ENCODE measurements at places on chromosomes 13 and 19.

DNA sequence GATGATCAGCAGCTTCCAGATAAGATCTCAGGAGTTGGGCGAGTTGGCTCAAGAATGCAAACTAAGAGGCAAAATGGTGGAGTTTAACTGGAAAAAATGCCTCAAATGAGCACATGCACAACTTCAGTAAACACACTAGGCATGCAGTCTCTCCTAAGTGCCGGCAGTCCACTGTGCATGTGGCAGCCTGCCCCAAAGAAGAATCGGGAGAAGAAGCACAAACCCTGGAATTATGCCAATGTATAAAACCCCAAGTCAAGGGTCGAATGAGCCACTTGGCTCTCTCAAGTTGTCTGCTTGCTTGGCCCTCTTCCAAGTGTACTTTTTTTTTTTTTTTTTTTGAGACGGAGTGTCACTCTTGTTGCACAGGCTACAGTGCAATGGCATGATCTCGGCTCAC is 53.3 kb upstream of the SLITRK1 start:
- DNase-seq = no peak

DNA sequence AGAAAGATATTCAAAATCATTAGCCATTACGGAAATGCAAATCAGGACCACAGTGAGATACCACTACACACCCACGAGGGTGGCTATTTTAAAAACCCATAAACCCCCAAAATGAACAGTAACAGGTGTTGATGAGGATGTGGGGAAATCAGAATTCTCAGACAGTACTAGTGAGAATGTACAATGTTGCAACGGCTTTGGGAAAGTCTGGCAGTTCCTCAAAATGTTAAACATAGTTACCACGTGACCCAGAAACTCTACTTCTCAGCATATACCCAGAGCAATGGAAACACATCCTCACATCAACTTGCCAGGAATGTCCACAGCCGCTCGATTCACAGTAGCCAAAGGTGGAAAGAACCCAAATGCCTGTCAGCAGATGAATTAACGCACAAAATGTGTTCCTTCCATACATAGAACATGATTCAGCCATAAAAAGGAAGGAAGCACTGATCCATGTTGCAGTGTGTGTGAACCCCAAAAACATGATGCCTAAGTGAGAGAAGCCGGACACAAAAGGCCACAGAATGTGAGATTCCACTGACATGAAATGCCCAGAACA is 7.0 kb downstream of the PLVAP start:
- no peak for DNase-seq

GRCh38 chr13:66009241-66009640 is 1220.9 kb downstream of the PCDH9 start:
- DNase-seq = no peak

GRCh38 chr13:65784088-65784816 is 1445.9 kb downstream of the PCDH9 start:
- DNase-seq = no peak

GRCh38 chr13:40313269-40314200 is 352.9 kb downstream of the FOXO1 start:
- no peak for DNase-seq

- DNase-seq = peak; percentile 15
Observed at GRCh38 chr19:53432088-53432661, 391 bp downstream of the ZNF761 start.

DNA sequence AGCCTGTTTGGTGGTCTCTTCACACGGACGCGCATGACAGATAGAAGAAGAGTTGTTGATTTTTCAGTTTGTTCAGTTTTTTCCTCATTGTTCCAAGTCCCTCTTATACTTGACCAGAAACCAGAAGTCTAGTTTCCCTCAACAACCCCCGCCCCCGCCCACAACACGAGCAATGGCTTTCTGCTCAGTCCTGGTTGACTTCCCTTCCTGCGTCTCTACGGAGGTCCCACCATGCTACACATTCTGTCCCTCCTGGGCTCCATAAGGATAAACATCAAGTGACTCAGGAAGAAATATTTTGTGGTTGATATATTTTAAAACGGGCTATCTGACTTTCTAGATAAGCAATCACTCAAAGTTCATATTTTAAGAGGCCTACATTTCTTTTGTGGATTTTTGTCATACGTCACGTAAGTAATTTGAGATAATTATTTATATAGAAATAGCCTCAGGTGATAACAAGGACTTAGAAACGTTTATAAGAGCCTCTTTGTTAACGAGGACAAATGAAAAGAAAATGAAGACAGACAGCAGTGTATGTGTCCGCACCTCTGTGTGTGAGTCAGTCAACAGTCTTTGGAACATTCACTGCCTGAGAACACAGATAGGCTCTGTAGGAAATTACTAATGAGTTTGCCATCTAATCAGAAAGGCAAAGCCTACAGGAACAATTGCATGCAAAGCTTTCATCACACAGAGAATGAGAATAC is 214.4 kb downstream of the RAP2A start:
- no peak for DNase-seq

DNA sequence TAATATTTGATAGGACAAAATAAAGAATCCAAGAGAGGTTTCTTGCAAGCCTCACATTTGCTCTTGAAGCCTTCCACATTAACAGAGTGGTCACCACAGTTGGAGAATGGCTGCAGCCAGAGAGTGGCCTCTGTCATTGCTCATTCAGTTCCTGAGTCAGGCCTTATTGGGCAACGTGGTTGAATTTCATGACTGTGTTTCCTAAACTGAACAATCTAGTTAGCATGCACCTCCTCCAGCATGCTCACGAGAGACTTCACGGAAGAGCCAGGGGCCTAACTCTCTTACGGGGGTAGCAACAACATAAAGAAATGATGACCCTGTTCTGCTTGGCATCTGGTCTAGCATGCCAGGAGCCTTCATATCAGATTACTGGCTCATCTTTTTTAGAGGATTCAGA is 9.6 kb upstream of the UBL3 start:
- DNase-seq = no peak

GRCh38 chr19:2194513-2195078 is 30.9 kb downstream of the DOT1L start:
- no peak for DNase-seq

DNA sequence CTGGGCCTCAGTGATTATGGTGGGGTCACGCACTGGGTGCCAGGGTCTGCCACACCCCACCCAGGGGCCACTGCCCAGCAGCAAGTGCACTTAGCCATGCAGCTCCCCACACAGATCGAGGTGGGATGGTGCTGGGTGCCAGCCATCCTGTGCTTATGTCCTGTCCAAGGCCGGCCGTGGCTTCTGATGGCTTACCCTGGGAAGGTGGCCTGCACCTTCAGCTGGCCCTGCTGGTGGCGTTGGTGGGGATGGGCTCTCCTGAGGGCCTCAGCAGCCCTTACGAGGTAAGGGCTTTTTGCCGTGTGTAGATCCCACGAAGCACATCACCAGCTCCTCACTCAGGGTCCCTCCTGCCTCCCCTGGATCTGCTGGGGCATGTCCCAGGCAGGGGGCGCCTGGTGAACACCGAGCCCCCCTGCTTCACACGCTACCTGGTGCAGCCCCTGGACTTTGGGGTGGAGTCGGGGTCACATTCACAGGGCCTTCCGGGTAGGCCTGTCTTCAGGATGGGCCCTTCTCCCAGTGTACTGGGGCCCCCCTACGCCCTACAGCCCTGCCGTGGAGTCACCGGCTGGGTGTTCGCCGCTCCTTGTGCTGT is 46.6 kb downstream of the CRTC1 start:
- DNase-seq = no peak

DNA sequence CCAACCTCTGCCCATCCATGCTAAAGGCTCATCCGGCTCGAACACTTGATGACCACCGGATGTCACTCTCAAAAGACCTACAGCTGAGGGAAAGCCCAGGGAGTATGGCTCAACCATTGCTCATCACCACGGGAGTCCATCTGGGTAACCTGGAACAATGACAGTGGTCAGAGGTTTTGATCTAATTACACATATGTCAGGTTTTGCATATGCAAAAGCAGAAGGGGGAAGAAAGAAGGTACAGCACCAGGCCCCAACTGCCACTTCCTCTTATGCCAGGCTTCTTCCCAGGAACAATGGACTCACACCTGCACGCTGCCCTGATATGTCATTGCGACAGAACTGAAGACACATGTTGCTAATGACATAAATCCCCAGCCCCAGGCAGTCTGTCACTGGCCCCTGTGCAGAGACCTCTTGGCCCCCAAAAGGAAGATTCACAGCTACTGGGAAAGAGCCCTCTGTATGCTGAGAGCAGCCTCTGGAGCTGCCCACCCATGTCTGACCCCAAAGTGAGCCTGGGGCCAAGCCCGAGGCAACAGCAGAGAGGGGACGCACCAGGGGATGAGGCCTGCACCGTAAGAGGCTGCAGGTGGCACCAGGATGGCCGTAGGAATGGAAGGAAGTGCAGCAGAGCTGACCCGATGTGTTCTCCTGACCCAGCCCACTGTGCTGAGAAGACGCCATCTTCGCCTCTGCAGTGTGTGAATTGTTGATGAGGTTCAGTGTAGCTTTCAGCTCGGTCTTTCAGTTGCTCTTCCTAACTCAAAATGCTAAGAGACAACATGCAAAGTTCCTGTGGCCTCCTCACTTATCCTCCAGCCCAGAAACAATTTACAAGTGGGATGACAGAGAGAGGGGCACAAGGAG is 26.3 kb downstream of the EPS15L1 start:
- no peak for DNase-seq

GRCh38 chr19:10320602-10321416 is 5.0 kb upstream of the FDX2 start:
- no peak for DNase-seq

- no peak for DNase-seq
Observed at GRCh38 chr13:100610391-100611347, 22.1 kb upstream of the GGACT start.

DNA sequence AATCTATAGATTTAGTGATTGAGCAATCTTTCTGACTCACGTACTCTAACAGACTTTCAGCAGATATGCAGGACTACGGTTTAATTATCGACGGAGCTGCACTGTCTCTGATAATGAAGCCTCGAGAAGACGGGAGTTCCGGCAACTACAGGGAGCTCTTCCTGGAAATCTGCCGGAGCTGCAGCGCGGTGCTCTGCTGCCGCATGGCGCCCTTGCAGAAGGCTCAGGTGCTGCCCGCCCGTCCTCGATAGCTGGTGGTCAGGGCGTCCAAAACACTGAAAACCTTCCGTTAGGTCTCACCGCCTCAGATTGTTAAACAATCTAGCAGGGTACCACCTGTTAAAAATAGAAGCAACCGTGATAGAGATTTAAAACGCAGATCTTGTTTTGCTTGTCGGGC is 113.2 kb upstream of the MCF2L start:
- DNase-seq = no peak

DNA sequence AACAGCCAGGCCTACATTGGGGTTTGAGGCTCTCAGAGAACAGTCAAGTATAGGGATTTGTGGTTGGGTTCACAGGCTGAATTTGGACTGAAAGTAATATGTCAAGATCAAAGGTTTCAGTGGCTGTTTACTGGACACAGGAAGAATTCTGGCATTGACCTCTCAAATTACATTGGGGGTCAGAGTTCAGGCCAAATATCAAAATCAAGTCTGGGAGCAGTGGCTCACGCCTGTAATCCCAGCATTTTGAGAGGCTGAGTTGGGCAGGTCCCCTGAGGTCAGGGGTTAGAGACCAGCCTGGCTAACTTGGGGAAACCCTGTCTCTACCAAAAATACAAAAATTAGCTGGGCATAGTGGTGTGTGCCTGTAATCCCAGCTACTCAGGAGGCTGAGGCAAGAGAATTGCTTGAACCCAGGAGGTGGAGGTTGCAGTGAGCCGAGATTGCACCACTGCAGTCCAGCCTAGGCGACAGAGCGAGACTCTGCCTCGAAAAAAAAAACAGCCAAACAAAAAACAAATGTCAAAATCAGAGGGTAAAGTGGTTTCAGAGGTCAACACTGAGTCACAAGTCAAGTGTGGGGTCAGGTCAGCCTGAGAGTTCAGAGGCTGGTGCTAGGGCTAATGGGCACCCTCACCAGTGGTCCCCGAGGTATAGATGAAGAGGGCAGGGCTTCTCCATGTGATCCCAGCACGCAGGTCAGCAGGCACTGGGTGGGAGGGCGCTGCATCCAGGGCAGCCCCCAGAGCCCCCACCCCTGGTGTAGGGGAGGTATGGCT is 1.5 kb downstream of the SLC27A5 start:
- DNase-seq = no peak

DNA sequence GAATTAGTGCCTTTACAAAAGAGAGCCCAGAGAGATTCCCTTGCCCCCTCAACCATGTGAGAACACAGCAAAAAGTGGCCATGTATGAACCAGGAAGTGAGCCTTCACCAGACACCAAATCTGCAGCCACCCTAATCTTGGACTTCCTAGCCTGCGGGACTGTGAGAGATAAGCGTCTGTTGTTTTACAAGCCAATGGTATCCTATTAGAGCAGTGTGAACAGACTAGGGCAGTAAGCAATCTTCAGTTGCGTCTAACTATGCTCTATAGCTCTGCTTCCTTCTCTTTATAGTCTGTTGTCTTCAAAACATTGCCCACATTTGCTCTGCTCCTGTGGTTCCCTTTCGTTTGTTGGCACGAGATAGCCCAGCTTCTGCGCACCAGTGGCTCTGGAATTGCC is 109.5 kb upstream of the FNDC3A start:
- DNase-seq = no peak

DNA sequence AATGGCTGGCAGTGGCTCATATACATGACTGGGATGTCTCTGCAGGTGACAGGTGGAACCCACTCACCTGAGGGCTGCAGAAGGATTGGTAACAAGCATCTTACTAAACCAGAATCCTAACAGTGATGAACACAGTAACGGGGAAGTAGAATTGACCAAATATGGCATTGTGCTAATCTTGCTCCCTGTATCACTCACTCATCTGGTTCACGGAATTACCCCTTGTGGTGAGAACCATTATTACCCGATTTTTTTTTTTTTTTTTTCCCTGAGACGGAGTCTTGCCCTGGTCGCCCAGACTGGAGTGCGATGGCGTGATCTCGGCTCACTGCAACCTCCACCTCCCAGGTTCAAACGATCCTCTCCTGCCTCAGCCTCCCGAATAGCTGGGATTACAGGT is 69.5 kb downstream of the PTPRS start:
- DNase-seq = peak; percentile 36
